ENCODE measurements at places on chromosomes 16 and 17.

DNA sequence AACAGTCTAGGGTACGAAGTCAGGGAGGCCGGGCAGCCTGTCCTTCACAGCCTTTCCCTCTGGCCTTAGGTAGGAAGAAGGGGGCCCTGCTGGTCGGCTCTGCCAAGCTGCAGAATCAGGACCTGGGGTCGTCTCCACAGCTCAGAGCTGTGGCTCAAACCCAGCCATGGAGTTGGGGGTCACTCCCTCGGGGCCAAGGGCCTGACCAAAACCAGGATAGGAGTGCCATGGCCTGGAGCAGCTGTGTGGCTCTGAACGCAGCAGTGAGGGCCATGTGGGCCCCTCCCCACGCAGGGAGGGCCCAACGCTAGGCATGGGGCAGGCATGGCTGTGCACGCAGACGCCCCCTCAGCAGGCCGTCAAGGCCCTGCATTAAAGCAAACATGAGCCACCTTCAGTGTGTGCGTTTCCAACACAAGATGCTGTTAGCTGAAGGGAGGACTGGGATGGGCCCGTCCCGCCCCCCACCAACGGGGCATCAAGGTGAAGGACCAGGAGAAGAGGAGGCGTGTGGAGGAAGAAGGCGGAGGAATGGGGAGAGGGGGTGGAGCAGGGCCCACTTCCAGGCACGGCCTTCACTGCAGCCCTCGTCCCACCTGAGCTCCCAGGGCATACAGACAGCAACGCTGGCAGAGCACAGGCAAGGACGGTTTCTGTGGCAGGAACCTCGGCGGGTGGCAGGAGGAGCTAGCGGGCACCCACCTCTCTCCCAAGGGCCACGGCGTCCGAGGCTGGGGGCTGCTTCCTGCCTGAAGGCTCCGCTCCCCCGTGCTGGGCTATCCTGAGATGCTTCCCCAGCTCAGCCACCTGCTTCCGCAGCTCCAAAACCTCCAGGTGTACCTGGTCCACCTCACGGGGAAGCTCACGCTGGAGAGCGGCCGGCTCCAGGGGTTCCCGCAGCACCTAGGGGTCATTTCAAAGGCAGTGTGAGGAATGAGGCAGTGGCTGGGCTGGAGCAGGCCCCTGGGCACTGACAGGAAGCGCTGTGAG lies 55.3 kb downstream of the CCDC57 start:
- no peak for DNase-seq

GRCh38 chr17:36593656-36594316 lies 2.1 kb downstream of the DHRS11 start:
- no peak for DNase-seq

GRCh38 chr17:35051183-35051578 lies 12.3 kb downstream of the RFFL start:
- peak; percentile 92 for DNase-seq

GRCh38 chr17:55648086-55648485 lies 74.6 kb downstream of the TMEM100 start:
- no peak for DNase-seq

DNA sequence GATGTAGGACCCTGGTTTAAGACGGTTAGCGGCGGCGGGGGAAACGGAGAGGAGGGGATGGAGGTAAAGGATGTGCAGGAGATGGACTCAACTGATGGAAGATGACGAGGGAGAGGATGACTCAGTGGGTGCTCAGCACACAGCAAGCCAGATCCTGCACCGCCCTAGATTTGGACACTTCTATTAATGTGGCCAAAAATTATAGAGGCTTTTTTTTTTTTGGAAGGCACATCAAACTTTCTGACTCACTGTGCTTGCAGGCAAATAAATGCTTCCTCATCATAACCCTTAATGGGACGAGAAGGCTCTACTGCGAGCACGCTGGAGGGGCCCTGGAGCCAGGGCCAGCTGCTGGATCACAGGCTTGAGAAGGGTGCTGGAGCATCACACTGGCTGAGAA lies 36.0 kb downstream of the RTN4RL1 start:
- no peak for DNase-seq

GRCh38 chr17:74089869-74090464 lies 113.5 kb upstream of the RPL38 start:
- DNase-seq = peak; percentile 35

- no peak for DNase-seq
These were observed 76.4 kb upstream of the SMIM36 start for GRCh38 chr17:55587608-55588139.

DNA sequence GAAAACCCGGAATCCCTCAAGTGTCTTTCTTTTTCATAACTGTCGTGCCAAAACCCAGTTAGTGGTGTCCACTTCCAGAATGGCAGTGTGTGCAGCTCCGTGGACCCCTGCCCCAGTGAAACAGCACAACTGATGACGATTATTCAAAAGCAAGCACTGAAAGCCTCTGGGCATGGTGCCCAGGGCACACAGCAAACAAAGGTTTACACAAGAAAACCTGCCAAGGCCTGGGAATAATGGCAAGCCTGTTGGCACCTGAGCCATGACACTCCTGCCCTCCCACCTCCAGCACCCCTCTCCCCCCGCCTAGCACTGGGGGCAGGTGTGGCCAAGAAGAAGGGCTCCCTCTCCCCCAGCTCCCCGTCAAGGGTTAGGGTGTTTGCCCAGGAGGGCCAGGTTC lies 2.8 kb downstream of the PKMYT1 start:
- DNase-seq = no peak

GRCh38 chr16:4026854-4027253 lies 89.4 kb downstream of the ADCY9 start:
- no peak for DNase-seq

DNA sequence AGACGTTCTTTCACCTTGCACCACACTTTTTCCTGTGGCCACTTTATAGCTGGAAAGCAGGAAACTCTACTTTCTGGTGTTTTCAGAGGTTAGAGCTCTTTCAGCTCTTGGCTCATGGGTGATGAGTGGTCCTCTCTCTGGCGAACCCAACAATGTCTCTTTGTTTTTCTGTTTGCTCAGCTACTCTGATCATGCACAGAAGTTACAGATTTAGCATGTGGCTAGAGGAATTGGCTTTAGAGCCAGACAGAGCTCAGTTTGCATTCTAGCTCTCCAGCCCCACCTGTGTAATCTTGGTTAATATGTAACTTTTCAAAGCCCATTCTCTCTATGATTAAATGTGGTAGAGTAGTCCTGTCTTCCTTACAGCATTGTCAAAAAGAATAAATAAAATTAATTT lies 225.2 kb downstream of the HAPSTR1 start:
- no peak for DNase-seq

DNA sequence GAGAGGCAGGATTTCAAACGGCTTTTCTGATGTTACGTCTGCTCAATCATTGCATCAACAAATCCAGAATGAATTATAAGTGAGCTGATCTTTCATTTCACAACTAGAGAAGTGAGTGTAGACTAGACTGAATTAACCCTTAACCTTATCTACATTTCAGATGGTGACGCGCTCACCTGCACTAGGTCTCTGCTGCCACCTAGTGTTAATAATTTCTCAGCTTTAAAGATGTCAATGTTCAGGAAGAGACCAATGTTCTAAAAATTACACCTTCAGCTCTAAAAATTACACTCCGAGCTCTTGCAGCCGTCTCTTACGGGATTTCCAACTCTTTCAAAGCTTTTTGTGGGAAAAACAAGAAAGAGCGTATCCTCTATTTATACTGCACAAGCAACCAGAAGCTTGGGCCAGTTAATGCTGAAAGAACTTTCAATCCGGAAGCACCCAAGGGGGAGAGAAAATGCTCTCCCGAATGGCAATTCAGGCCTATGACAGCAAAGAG lies 88.2 kb upstream of the FA2H start:
- DNase-seq = peak; percentile 69

GRCh38 chr17:35978346-35978745 lies 3.0 kb downstream of the CCL16 start:
- DNase-seq = no peak

- DNase-seq = peak; percentile 84
These were observed at the start of gene UNC13D for GRCh38 chr17:75843577-75844529. TSS of gene UNC13D (minus strand) at chr17:75844404. CDS start at chr17:75844337, 67 bp downstream.

DNA sequence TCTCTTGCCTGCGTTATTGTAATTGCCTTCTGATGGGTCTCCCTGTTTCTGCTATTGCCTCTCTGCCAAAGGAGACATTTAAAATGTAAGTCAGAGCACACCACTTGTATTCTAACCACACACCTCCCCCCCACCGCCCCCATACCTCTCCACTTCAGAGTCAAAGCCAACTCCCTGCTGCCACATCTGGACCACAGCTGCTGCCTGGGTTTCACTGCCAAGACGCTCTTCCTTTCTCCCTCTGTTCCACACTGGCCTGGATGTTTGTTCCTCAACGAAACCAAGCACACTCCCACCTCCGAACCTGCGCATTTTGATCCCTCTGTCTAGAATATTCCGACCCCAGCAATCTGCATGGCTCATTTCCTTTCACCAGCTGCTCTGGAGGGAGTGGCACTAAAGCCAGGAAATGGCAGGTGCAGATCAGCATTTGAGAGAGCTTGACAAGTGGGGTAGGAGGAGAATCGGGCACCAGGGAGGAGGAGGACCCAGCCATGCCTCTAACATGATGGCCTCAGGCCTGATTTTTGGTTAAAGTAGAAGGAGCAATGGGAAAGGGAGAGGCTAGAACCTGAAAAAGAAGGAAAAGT lies 92.4 kb upstream of the HS3ST2 start:
- DNase-seq = no peak
